ENCODE measurements at places on chromosomes 7 and 10.
A peak's percentile ranks its signal among the peaks of the same experiment; 100 is the strongest.

GRCh38 chr10:111222961-111223360, 146.1 kb downstream of the ADRA2A start:
- DNase-seq, result no peak

DNA sequence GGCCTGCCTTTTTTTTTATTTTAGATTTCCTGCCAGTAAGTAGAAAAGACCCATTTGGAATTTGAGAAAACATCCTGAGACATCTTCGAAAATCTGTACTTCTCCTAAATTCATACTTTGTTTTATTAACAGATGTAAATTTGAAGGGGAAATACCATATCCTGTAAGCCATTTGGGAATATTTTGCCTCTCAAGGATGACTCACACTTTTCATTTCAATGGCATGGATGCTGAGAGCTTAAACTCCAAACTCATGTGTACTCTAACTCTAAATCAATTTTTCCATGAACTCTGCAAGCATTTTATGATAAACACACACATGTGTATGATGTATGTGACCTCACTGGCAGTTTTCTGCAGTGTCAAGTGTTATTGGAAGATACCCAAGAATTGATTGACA, 89.0 kb downstream of the SEMA3A start:
- no peak for DNase-seq

DNA sequence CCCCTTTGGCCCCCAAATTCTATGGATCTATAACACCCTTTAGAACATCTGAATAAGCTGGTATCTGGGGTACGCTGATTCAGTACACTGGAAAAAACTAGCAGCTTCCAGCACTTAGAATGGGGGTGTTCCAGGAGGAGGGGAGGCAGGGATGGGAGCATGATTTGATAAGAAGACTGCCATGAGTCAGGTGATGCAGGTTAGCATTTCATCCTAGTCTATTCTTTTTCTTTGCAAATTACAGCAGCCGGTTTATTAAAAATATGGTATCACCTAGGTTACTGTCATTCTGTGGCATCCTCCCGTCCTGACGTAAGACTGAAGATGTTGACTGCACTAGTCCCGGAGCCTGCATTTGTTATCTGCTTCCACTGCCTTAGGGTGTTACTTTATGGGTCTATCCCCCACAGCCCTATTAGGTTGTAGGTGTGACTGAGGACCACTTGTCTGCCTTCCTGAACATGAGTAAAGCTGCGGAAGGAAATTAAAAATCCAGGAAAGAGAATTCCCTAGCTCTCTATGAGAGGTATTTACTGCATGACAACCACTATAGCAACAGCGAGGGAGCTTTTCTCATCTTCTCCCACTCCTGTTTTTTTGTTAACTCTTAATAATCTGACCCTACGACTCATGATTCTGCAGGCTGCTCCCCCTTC, 1.9 kb downstream of the HTR5A start:
- DNase-seq, result no peak

GRCh38 chr10:33653584-33654367, 319.3 kb upstream of the NRP1 start:
- DNase-seq, result no peak

- no peak for DNase-seq
These were observed 4.6 kb downstream of the TLL2 start for GRCh38 chr10:96509017-96509641.

- peak; percentile 26 for DNase-seq
These were observed 8.5 kb upstream of the C10orf105 start for GRCh38 chr10:71727738-71728737.

GRCh38 chr10:69883310-69884023, 81.8 kb downstream of the COL13A1 start:
- no peak for DNase-seq

GRCh38 chr7:47578579-47579270, 3.2 kb downstream of the TNS3 start:
- DNase-seq, result no peak

DNA sequence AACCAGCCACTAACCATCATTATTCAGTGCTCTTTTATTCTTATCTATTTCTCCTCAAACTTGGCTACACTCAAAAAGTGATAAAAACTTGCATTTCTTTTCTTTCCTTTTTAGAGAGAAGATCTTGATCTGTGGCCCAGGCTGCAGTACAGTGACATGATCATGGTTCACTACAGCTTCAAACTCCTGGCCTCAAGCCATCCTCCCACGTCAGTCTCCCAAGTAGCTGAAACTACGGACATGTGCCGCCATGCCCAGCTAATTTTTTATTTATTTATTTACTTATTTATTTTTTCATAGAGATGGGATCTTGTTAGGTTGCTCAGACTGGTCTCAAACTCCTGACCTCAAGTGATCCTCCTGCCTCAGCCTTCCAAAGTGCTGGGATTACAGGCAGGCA, 24.6 kb upstream of the TMEM248 start:
- DNase-seq, result no peak

DNA sequence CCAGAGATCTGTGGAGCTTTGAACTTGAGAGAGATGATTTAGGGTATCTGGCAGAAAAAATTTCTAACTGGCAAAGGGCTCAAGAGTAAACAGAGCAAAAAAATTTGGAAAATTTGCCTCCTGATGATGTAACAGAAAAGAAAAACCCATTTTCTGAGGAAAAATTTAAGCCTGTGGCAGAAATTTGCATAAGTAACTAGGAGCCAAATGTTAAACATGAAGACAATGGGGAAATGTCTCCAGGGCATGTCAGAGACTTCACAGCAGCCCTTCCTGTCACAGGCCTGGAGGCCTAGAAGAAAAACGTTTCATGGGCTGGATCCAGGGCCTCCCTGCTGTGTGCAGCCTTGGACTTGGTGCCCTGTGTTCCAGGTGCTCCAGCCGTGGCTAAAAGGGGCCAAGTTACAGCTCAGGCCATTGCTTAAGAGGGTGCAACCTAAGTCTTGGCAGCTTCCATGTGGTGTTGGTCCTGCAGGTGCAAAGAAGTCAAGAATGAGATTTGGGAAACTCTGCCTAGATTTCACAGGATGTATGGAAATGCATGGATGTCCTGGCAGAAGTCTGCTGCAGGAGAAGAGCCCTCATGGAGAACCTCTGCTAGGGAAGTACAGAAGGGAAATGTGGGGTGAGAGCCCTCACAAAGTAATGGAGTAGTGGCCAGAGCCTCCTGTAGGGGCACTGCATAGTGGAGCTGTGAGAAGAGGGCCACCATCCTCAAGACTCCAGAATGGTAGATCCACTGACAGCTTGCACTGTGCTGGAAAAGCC, 8.1 kb downstream of the SEMA3D start:
- DNase-seq, result no peak

GRCh38 chr7:127715901-127716300, 63.9 kb downstream of the SND1 start:
- DNase-seq, result no peak

DNA sequence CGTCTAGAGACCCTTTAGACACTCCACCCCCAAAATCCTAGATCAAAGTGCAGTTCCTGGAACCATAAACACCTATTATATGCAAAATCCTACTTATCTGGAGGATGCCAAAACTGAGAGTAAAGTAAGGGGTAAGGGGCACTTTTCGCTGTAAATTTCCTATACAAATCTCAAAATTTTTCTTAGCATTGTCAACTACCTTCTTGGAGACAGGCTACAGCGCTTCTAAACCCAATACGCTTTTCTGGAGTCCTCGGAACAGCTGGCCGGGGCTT, 10.4 kb downstream of the TWIST1 start:
- no peak for DNase-seq

GRCh38 chr10:115951242-115951641, 321.8 kb downstream of the GFRA1 start:
- DNase-seq, result no peak

DNA sequence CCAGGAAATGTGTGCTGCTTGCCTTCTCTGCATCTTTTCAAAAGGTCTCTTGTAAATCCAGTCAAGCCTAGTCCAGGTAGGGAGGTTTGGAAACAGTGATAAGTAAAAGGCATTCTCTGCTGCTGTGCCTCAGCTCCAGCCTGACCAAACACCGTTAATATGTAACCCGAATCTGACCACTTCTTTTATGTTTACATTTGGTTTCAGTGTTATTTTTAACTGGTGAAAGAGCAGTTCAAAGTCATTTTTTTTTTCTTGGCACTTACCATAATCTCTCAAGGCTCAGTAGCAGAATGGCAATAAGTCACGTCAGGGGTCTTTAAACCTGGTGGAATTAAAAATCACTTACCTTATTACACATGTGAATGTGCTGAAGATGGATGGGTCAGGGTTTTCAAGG, 216.8 kb downstream of the PTEN start:
- DNase-seq, result no peak

DNA sequence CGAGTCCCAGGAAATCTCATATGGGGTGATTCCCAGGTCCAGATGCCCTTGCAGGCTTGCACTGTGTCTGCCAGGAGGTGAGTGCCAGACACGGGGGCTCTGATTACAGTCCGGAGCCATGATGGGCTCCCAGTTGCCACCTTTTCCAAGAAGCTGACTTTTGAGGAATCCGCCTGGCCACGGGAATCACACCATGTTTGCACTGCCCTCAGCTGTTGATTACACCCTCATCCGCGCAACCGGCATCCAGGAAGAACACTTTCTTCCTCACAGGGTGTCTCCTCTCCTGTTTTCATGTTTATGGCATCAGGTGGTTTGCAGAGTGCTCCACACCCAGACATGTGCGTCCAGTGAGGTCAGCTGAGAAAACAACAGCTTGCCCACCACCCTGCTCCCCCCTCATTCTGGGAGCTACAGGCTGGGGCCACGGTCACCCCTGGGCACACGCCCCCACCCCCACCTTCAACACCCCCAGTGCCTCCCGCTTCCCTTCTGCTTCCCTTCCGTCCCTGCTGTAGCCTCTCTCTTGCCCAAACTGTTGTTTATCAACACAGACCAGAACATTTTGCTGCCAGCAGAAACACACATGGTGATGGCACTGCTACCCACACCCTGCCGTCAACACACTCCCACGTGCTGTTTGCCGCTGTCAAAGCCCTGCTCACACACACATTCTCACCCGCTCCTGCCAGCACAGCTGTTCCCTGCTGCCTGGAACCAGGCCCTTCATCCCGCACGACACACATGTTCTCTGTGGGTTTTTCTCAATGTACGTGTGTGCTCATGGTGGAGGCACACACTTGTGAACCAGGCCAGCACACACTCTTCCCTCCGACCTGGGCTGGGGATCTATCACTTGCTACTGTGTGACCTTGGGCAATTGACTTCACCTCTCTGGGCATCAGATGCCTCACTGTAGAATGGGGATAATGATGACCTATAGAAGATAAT, 35.8 kb downstream of the DDIT4 start:
- no peak for DNase-seq

- DNase-seq, result no peak
These were observed 317.6 kb downstream of the RPS24 start for GRCh38 chr10:78351283-78351682.

- no peak for DNase-seq
These were observed 142.3 kb downstream of the JAZF1 start for GRCh38 chr7:28038175-28038797.

- DNase-seq, result no peak
These were observed 59.8 kb downstream of the NKX6-2 start for GRCh38 chr10:132726194-132726593.
